Myocyte (in vitro differentiated cells): ENCODE measurements at places on chromosomes 2 and 18.
A peak's percentile ranks its signal among the peaks of the same experiment; 100 is the strongest.

DNA sequence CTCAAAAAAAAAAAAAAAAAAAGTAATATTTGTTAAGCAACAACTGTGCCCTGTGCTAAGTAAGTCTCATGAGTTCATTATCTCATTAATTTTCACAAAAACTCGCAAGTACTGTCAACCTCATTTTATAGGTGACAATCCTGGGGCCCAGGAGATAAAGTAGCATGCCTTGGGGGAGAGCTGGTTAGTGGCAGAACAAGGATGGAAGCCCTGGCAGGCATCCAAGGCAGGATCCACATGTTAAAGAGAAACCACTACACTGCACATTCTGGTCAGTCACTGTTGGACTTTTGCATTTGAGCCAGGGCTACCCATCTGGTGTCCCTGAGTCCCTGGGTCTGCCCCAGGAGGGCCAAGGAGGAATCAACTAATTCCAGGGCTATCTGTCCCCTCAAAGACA, 54.6 kb downstream of the ZFP36L2 start:
- peak; percentile 79 for DNase-seq

- DNase-seq, result no peak
Measured at GRCh38 chr2:85599468-85600234, 2.8 kb downstream of the TMEM150A start.

GRCh38 chr18:8851659-8852058, 146.3 kb downstream of the MTCL1 start:
- no peak for DNase-seq

DNA sequence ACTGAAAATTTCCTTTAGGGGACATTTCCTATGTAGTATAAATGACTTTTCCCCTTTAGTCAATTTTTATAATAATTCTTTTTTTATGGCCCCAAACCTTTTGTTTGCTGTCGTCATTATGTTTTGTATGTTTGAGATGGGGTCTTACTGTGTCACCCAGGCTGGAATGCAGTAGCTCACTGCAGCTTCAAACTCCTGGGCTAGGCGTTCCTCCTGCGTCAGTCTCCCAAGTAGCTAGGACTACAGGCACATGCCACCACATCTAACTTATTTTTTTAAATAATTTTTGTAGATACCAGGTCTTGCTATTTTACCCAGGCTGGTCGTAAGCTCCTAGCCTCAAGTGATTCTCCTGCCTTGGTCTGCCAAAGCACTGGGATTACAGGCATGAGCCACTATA, 30.8 kb upstream of the GALM start:
- DNase-seq, result no peak

GRCh38 chr2:197804758-197805714, 643 bp downstream of the PLCL1 start:
- DNase-seq, result peak; percentile 18

DNA sequence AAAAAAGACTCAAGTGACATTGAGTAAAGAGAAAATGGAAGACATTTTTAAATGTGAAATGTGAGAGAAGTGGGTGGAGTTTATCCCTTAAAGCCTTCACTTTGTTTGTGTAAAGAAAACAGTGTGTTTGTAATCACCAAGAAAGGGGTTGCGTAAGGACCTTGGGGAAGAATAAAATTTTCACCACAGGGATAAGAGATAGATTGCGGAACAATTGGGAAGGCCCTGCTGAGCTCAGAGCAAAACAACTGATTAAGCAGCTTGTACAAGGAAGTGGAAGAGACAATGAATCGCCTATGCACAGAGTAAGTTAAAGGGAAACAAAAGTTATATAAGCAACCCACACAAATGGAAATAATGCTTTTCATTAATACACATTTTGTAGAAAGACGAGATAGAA, 327.7 kb downstream of the RAD51AP2 start:
- DNase-seq, result no peak

GRCh38 chr2:120937686-120938044, 202.0 kb downstream of the GLI2 start:
- DNase-seq, result no peak

GRCh38 chr18:32801228-32801627, 28.4 kb upstream of the KLHL14 start:
- DNase-seq, result no peak

DNA sequence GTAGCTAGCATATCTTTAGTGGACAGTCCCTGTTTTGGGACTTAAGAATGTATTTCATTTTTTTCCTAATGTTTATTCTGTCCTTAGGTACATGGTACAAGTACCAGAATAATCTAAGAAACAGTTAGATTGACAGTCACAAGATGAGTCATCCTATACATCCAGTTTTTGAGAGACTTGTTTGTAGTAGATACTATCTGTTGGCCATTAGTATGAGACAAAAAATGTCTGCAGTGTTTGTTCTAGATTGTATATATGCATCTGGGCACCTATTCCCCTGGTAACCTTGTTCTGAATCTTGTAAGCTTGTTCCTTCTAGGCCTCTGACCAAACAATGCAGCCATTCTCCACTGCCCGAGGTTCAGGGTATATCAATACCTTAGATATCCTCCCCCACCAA, 1343.5 kb downstream of the SUCLG1 start:
- DNase-seq, result no peak

DNA sequence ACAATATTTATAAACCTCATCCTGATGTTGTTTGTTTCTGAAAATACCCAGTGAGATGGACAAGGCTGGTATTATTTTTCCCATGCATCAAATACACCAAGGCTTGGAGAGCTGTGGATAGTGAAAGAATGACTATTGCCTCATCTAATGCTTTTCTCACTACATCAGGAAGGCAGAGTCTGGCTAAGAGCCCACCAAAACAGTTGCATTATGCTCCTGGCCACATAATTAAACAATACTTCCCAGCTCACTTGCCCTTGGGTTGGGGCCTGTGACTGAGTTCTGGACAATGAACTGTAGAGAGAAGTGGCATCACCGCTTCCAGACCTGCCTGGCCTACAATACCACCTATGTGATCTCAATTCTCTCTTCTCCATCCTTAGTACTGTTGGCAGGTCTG, 46.4 kb upstream of the REEP1 start:
- peak; percentile 44 for DNase-seq

DNA sequence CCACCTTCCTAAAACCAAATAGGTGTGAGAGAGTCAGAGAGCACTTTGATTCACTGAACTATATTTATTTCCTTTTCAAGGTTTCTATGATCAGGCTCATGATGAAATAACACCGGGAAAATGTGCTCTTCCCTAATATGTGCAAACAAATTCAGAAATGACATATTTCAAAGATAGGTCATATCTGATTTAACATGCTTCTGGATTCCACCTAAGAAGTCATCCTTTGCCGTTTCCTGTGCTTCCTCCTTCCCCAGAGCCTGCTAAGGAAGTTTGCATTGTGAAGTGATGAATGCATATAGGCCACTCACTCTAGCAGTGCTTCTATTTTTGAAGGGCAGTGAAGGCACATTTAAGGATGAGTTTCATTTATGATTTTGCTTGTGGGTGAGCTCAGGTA, 327.6 kb downstream of the TDRD15 start:
- no peak for DNase-seq

GRCh38 chr2:146634230-146635097, 1210.4 kb upstream of the ACVR2A start:
- peak; percentile 26 for DNase-seq

DNA sequence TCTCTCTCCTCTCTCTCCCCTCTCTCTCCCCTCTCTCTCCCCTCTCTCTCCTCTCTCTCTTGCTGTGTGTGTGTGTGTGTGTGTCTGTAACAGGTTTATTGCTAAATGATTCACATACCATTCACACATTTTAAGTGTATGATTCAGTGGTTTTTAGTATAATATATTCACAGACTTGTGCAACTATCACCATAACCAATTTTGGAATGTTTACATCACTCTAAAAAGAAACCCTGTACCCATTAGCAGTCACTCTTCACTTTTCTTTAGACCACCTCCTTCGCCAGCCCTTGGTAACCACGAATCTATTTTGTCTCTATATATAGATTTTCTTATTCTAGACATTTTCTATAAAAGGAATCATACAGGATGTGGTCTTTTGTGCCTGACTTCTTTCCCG, 11.4 kb downstream of the THNSL2 start:
- DNase-seq, result no peak

DNA sequence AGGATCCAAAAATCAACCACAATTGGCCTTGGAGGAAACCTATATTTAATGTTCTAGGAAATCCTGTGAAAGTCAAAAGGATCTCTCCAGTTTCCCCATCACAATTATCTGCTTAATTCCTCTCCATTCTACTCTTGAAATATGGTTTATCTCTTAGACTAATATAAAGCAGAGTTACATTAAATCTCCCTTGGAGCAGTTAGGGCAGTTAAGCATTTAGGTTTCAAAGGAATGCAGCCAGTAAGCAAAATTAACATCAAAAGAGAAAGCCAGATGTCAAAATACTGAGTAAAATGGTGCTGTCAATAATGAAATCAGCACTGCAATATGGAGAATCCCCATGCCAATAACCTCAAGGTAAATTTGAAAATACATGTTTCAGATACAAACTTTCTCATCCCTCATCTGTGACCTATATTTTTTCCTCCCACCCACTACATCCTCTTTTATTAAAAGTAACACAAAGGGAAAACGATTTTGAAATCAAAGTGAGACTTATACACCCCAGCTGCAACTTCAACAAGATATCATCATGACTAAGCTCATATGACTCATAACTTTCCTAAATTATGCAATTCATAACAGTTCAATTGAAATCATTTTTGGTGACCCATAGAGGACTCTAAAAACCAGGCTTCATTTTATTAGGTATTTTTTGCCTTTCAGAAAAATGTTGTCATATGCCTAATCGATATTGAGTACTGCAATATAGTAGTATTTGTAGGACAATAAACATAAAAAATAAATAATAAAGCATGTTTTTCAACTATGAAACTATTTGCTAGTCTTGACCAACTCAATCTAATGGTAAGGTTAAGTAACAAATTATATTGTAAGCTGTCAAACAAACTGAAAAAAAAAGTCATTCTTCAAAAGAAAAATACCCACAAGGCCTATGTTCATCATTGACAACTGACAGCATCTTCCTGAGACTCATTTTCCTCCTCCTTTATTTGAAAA, 3.1 kb downstream of the ADAM17 start:
- peak; percentile 43 for DNase-seq

DNA sequence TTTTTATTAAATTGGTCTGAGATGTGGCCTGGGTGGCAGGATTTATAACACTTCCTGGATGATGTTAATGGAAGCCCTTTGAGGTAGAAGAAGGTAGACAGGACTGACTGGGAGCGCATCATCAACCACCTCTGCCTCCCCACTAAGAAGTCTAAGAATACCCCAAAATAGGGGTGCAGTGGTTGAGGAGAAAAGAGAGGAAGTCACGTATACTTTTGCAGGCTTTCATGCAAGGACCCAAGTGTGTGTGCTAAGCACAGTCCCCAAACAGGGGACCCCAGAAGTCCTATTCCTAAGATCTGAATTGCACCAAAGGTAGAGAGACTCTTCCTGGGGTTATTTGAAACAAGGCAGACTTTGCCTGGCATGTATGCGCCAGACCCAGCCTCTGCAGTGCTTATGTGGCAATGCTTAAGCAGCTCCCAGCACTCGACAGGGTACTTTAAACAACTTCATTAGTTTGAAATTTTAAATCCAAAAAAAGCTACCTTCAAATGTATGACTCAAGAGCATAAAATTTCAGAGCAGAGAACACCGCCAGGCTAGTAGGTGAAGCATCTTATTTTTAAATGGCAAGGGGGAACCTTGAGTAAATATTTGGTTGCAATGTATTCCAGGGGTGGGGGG, 35.3 kb downstream of the BCL2 start:
- no peak for DNase-seq

GRCh38 chr2:171389325-171389724, 44.5 kb downstream of the METTL8 start:
- no peak for DNase-seq

GRCh38 chr2:64820901-64821300, 167.2 kb upstream of the SERTAD2 start:
- no peak for DNase-seq

- DNase-seq, result no peak
Measured at GRCh38 chr2:85425588-85425987, 7.1 kb downstream of the SH2D6 start.

- no peak for DNase-seq
Measured at GRCh38 chr2:210072493-210072892, 70.1 kb downstream of the RPE start.

DNA sequence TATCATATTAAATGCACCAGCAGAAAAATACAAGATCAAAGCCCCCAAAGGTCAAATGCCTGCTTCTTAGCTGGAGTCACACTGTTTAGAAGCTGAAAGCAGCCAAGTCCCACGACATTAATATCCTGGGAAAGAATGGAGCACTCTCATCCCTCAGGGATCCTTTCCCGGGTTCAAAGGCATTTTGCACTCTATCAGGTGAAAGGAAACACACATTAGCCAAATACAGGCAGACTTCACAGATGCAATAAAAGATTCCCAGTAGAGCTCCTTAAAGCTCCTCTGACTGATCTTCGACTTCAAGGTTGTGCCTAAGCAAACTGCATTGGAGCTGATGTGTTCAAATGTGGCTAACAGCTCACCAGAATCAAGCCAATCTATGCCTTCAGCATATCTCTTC, 158.4 kb downstream of the RNF152 start:
- DNase-seq, result no peak

DNA sequence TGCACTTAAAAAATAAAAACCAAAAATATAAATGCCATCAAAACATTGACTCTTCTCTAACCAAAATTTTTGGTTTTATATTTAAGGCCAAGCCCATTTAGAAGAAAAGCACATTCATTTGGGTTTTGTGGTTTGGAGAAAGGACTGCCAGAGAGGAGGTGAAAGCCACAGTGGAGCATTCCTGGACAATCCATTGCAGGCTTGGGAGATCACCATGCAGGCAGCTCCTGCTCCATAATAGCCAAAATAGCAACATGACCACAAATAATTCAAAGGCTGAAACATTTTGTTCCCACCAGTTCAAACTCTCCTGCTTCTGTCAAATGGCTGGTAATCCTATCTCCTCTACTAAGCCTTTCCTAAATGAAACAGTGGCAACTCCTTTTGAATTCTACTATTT, 73.5 kb downstream of the GALNT3 start:
- DNase-seq, result peak; percentile 97

DNA sequence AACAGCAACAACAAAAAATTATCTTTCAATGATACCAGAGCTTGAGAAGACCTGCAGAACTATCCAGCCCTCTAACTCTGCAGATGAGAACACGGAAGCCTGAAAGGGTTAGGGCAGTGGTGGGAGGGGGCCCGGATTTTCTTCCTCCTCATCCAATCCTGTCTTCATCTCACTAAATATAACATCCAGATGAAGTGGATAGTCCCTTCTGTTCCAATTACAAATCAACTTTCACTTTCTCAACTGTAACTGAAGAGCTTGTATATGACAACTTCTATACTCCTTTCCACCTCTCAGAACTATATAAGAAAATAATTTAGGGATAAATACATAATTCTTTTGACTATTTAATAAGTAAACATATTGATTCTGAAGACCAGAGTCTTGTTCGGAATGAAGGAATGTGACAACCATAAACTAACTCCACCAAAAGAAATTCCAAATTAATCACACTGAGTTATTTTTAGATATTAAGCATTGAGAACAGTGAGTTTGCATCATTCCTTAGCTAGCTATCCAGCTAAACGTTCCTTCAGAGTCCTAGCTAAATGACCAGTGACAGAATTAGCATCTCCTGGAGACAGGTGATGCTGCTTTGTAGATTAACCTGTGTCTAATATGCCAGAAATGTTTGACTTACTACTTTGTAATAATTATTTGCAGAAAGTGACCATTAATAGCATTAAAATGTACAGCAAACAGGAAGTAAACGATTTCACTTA, 32.7 kb downstream of the SFT2D3 start:
- peak; percentile 56 for DNase-seq
